ENCODE measurements at places on chromosomes 2 and 18.

DNA sequence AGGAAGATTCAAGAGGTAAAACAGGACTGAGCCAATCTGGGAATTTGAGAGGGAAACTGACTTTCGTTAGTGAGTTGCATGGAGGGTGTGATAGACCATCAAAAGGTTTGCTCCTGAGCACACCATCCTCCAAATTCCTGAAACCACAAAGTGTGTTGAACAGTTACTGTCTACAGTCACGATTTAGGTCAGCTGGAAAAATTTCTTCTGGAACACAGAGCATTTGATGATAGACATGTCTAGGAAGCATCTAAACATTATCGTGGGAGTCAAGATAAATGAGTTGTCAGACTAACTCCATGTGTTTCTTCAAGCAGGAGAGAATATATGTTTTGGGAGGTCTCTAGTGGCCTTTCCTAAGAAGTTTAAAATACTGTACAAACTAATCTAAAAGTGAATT lies 449.4 kb upstream of the SLC14A2 start:
- DNase-seq, result no peak

DNA sequence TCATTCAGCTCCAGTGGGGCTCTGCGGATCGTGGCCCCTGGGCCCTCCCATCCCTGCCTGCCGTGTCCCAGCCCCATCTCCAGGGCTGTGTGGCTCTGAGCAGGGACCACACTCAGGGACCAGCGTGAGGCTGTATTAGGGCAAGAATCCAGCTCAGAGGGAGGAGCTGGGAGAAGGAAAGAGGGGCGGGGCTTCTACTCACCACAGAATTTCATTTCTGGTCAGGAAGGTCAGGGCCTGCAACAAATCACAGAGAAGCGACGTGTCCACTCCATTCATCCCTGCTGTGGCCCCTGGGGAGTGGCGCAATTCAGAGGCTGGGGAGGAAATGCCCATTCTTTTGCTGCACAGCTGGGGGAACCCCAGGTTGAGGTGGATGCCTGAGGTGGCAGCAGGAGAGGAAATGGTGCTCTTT lies 828 bp downstream of the CIB4 start:
- no peak for DNase-seq

DNA sequence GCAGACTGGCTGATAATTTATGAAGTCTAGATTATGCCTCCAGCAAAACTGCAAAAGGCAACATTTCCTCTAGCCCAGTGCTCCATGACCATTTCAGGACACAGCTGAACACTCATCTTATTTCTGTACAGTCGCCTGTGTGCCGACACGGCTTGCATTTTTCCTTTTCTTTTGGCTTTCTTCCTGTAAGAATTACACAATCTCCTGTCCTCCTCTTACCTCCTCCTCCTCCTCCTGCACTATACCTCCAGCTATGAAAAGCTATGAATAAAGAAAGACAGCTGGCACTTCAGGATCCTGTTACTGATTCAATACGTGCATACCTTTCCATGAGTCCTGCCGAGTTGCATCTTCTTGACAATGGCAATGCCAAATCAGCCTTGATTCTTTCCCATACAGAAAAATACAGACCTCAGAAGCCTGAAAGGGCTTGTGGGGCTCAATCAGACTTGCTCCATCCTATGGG lies 32.2 kb upstream of the TRIB2 start:
- DNase-seq, result no peak

DNA sequence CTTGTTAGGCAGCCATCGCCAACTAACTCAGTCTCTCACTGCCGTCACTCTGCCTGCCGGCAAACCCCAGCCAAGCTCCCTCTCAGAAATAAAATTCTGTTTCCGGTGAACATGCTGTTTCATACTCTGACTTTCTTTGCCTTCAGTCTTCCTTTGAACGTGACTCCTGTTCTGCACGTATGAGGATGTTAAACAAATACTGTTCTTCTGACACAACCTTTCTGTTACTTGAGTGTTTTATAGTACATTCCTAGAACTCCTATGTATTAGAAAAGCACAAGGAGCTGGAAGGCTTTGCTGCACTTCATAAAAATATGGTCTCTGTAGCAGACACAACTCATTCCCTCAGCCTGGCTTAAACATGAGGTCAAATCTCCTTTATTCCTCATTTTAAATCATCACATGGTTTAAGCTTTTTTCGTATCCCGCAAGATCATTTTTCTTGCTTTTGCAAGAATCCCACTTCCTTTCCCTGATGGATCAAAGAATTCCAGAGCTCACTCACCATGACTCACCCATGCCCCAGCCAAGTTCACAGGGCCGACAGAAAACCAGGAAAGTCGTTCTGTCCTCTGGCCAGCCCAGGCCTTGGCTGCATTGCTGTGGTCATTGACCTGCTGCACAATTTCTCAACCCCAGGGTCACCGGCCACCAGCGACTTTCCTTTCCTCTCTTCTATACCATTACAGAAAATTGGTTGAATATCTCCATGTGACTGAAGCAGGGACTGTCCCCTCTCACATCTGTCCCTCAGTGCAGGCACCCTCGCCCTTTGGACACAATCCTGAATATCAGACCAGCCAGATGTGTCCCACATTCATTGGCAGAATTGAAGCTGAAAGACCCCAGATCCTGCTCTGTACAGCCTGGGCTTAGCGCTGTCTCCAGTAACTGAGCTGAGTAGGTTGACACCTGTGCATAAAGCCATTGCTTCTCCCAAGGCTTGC lies 183.1 kb upstream of the ARL4C start:
- DNase-seq, result no peak

DNA sequence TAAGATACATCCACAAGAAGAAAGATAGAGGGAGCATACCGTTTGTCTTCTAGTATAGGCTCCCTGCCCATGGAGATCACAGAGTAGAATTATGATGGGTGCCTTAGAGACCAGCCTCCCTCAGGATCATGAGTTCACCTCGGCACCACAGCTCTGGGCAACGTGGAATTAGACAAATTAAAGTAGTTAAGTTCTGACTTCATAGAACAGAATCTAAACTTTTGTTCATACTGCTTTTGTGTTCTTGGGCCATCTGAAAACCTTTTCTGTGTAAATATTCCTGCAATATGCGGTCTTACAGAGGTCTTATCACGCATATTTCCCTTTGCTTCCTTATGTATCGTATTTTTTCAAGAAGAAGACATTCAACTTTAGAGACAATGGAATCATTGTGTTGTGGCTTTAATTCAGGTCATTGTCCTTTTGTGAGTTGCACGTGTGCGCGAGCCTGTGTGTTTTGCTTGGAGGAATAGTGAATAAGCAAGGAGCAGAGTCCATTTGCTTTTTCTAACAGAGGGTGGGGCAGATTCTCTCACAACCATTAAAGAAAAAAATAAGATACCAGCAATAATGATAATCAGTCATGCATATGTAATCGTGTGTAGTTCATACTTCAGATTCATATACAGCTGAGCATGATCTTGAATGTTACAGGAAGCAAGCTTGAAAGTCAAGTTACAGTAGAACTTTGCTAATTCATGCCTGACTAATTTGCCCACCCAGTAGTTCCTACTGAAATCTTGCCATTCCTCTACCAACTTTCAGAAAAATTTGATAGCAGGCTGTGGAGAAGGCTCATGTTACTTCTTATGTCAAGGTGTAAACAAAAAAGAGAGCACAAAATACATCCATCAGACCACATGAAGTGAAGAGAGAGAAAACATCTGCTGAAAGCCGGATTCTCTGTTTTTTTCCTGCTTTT lies 243.6 kb downstream of the NEDD4L start:
- no peak for DNase-seq

DNA sequence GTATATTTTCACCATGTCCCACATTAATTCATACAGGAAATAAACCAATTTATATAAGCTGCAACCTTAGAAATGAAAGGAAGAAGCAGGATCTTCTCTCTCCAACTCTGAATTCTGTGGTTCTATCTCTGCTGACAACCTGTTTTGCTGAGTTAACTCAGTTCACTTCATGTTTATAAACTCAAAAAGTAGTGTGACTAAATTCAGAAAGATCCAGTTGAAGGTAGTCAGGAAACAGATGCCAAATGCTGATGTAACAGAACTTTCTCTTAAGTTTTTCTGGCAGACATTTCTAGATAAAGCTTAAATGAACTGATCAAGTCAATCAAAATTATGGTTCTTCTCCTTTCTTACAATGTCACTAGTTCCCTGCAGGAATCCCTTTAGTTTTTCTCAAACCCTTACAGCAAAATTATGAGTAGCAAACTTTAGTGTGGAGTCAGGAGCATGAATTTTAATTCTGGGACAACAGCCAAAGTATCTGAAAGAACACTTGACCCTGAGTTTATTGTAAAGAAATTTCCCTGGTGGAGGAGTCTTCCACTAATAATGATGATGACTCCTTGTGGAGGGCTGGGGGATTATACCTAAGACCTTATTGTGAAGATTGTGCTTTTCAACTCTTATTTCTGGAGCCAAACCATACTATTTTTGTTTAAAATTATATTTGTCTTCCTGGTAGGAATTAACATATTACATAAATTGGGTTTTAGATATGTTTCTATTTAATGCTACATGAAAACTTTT lies 216.9 kb downstream of the MYO3B start:
- DNase-seq, result no peak

- no peak for DNase-seq
These were observed 195.8 kb downstream of the NDUFA10 start for GRCh38 chr2:239829326-239829725.

DNA sequence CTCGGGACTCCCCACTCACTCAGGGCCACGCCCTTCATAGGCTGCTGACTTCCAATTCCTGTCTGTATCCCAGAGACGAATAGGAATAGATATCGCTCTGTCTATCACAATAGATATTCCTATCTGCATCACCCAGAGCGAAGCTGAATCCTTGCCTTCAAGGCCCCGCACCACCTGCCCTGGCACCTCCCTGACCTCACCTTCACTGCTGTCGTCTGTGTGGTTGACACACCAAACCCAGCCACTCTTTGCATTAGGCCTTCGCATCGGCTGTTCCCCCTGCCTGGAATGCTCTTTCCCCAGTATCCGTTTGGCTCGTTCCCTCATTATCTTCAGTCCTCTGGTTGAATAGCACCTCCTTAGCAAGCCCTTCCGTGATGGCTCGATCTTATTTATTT lies 43.5 kb downstream of the ATOH8 start:
- DNase-seq, result no peak
